Muscle of leg (tissue), 16 donors: ENCODE measurements at places on chromosomes 2 and 18. TPM values are rescaled to one million over a fixed set of nuclear protein-coding genes. Genes with fewer than 3 reads are reported as not detected.

- peaks cover 5% of the 10 kb centered on the region for H3K27me3 ChIP-seq
- no peak overlapping the region for H3K27ac ChIP-seq
- no peak overlapping the region for H3K4me3 ChIP-seq
- no peaks in the 10 kb centered on the region for H3K36me3 ChIP-seq
- H3K4me1 ChIP-seq, result peaks cover 12% of the 10 kb centered on the region
Measured at GRCh38 chr2:167940734-167941507, 306.5 kb downstream of the STK39 start.

DNA sequence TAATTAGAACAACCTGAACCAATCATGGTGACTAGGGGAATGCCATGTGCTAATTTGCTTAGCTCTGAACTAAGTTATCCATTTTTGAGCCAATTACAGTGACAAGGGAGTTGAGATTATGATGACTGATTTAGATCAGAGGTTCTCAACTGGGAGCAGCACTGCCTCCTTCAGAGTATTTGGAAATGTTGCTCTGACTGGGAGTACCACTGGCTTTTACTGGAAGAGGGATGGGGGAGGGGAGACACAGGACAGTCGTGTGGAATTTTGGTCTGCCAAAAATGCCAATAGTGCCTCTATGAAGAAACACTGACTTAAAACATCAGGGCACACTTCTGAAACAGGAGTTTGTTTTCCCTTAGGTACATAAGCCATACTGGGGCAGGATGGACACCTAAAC, 48.1 kb upstream of the VPS54 start:
- no peak overlapping the region for H3K4me3 ChIP-seq
- no peaks in the 10 kb centered on the region for H3K4me1 ChIP-seq

- no peaks in the 10 kb centered on the region for H3K27me3 ChIP-seq
- peaks cover 2% of the 10 kb centered on the region for H3K4me1 ChIP-seq
- no peak for DNase-seq
- no peak overlapping the region for H3K27ac ChIP-seq
Measured at GRCh38 chr2:96700086-96700485, 39.8 kb downstream of the LMAN2L start.

GRCh38 chr2:86398500-86399474, 42.4 kb upstream of the KDM3A start:
- peaks cover 12% of the 10 kb centered on the region for H3K4me1 ChIP-seq
- no peaks in the 10 kb centered on the region for H3K27me3 ChIP-seq
- DNase-seq, result no peak
- H3K36me3 ChIP-seq, result no peaks in the 10 kb centered on the region

DNA sequence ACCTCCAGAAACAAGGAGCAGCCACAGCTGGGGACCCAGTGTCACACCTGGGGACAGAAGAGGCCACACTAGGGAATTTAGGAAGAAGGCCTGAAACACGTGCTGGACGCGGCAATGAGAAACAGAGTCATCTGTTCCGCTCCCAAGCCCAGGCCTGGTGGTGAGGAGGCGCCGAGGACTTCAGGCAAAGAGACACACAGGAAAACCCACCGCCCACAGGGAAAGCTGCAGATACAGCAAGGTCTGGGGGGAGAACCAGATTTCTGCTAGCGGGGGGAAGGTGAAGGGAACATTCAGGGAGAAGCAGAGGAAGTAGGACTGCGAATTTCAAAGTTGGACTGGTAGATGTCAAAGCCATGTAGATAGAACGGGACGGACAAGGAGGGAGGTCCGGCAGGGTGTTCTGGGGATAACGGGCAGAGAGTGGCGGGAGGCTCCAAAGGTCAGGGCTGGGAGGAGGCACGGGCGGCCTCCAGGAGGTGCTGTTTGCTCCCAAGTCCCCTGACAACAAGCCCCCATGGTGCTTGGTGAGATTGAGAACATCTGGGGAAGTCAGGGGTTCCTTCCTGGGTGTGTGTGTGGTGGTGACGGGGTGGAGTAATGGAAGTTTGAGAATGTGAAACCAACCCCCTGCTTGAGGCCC, 351.7 kb upstream of the MYT1L start:
- H3K36me3 ChIP-seq, result no peaks in the 10 kb centered on the region
- no peak overlapping the region for H3K27ac ChIP-seq
- no peaks in the 10 kb centered on the region for H3K27me3 ChIP-seq
- H3K4me1 ChIP-seq, result peaks cover 2% of the 10 kb centered on the region

Gene B3GNT7
- total RNA-seq, result 0.62 TPM

Gene AMER3
- 0.09 TPM for total RNA-seq

Gene RGPD4
- 0.04 TPM for total RNA-seq

Gene C2orf15
- total RNA-seq, result 0.04 TPM

Gene GATA6
- total RNA-seq, result 1.4 TPM

Gene TEKT4
- not detected for total RNA-seq

Gene MPPE1
- 22.6 TPM for total RNA-seq

Gene POTEJ
- 0.04 TPM for total RNA-seq

Gene TMEM37
- total RNA-seq, result 2.0 TPM
